Fibroblast of pulmonary artery (primary cell): ENCODE measurements at places on chromosomes 3 and 15.

DNA sequence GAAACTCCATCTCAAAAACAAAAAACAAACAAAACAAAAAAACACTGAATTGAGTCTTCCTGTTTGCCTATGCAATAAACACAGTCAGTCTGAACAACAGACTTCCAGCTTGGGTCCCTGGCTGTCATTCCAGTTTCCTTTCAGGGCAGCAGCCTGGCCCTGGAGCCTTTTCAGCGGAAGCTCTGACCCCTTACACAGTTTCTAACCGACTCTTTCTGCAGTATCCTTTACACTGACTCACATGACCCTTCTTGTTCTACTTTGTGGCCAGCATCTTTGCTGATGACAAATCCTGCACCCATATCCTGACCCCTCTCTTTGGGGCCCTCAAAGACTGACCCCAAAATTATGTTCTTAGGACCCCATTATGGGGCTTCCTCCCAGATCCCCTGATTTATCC is 38.3 kb upstream of the INO80 start:
- DNase-seq, result no peak

- DNase-seq, result no peak
Observed at GRCh38 chr3:179133575-179133974, 14.6 kb upstream of the PIK3CA start.

DNA sequence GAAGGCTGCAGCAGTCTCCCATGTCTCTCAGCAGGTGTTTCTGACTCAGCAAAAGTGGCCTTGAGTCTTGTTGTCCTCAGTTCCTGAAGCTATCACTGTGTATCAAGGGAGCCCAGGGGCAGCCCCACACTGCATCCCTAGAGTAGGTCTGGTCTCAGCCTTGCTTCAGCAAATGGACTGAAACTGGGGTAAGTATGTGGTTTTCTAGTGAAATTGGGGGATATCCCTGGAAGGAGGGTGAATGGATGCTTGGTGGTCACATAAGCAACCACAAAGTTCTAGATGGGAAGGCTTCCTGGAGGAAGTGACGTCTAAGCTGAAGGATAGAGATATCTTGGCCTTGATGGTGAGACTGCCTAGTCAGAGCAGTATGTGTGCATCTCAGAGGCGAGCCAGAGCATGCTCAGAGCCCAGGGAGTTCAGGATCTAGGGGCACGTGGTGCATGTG is 38.4 kb downstream of the TMEM158 start:
- no peak for DNase-seq

GRCh38 chr15:90040618-90041017 is 39.5 kb downstream of the ZNF710 start:
- DNase-seq, result no peak

GRCh38 chr15:66030650-66031049 is 161.4 kb downstream of the RAB11A start:
- no peak for DNase-seq

- DNase-seq, result peak; percentile 32
Observed at GRCh38 chr3:150945226-150946032, 27.1 kb downstream of the CLRN1 start.

DNA sequence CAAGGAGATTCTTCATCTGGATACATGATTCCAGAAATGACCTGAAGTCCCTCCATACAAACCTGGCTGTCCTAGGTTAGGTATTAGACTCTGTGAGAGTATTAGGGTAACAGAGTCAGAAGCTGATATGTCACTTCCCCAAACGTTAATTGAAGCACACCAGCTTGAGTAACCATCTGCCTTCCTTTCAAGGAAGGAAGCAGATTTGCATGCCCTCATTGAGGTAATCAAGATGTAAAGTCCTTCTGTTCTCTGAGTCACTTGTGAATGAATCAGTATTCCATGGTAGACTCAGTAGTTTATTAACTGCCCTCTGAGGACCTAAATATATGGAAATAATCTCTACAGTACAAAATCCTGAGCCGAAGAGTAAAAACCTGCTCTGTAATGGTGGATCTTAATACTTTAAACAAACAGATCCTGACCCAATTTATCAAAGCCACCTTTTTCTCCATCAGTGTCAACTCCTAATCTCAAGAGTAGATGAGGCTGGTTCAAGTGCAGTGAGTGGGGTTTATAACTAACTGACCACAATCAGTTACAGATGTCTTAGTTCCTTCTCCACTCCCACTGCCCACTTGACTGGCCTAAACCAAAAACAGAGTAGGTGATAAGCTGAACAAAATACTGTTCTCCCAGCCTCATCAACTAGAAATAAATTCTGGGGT is 246.2 kb upstream of the CHRM5 start:
- peak; percentile 66 for DNase-seq

GRCh38 chr15:41971089-41971894 is 1.1 kb downstream of the EHD4 start:
- DNase-seq, result peak; percentile 67

- peak; percentile 71 for DNase-seq
Observed at GRCh38 chr15:99409097-99409473, 156.7 kb upstream of the MEF2A start.

DNA sequence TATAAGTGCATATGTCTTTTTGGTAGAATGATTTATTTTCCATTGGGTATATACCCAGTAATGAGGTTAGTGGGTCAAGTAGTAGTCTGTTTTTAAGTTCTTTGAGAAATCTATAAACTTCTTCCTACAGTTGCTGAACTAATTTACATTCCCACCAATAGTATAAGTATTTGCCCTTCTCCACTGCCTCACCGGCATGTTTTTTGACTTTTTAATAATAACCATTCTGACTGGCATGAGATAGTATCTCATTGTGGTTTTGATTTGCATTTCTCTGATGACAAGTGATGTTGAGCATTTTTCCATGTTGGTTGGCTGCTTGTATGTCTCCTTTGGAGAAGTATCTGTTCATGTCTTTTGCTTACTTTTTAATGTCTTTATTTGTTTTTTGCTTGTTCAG is 94.1 kb upstream of the TP63 start:
- DNase-seq, result no peak

GRCh38 chr15:68366314-68366713 is 65.6 kb downstream of the ITGA11 start:
- DNase-seq, result no peak

GRCh38 chr3:21237638-21238037 is 513.4 kb downstream of the ZNF385D start:
- peak; percentile 3 for DNase-seq

- DNase-seq, result no peak
Observed at GRCh38 chr15:82315519-82316246, 33.6 kb downstream of the GOLGA6L10 start.

- DNase-seq, result no peak
Observed at GRCh38 chr3:101388706-101389105, 68.3 kb upstream of the IMPG2 start.

DNA sequence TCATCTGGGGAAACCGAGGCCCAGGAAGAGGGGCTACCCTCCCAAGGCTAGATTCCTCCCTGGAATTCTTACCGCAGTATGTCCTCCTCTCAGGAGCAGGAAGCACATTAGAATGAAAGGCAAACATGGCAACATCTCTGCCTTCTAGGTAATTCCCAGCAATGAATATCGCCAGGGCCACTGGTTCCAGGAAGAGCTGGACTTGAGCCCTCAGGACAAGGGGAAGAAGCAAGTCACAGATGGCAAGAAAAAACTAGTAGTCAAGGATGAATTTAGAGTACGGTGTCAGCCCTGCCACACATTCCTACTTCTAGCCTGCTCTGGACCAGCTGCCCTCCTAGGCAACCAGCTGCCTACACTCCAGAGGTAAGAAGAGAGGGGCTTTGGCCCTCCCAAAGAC is 42.9 kb downstream of the MEGF11 start:
- DNase-seq, result no peak

GRCh38 chr15:64006642-64007041 is 39.6 kb downstream of the DAPK2 start:
- no peak for DNase-seq

DNA sequence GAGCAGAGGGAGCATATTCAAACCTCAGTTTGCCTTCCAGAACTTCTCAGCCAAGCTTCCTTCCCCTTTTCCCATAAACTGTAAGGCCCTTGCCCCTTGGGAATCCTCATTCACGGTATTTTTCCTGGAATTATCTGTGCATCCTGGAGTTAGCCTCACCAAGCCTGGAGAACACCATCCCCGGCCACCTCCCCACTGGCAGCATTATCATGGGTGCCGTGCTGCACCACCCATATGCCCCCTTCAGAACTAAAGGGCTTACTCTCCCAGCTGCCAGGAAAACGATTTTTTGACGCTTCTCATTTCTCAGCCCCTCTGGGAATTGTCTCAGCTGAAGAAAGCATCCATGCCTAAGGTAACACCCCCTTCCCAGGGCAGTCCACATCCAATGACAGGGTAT is 20.9 kb upstream of the TBC1D21 start:
- DNase-seq, result no peak

DNA sequence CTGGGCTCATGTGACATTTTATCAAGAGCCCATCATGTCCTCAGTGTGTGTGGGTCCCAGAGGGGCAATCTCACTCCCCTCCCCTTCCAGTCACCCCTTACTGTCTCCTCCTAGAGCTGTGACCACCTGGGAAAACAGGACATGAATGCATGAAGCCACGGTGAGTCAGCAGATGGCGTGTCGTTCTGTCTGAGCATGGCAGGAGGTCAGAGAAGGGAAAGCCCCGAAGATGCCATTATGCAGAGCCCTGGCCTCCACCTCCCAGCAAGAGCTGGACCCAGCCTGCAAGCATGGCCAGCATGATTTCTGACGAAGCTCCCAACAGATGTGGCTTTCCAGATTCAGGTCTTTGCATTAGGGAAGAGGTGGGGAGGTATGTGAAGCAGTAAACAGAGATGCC is 118.5 kb downstream of the TLE3 start:
- no peak for DNase-seq

DNA sequence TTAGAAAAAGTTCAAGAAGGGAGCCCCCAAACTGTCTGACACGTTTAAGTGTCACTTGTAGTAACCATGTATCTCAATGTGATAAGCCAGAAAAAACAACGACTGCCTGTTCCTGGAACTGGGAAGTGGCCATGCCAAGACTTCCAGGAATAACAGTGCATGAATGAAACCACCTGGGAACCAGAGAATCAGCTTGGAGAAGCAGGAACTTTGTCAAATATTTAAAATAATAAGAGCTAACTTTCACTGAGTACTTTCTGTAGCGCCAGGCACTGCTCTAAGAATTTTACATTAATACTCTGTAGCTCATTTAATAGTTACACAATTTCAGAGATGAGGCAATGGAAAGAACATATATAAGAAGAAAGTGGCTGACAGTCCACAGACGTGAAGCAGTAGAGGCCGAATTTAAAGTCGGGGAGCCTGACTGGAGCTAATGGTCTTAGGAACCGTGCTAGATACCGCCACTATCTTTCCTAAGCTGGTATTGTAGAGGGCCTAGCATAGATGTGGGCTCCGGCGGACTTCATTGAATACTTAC is 876 bp downstream of the PLSCR1 start:
- peak; percentile 66 for DNase-seq

DNA sequence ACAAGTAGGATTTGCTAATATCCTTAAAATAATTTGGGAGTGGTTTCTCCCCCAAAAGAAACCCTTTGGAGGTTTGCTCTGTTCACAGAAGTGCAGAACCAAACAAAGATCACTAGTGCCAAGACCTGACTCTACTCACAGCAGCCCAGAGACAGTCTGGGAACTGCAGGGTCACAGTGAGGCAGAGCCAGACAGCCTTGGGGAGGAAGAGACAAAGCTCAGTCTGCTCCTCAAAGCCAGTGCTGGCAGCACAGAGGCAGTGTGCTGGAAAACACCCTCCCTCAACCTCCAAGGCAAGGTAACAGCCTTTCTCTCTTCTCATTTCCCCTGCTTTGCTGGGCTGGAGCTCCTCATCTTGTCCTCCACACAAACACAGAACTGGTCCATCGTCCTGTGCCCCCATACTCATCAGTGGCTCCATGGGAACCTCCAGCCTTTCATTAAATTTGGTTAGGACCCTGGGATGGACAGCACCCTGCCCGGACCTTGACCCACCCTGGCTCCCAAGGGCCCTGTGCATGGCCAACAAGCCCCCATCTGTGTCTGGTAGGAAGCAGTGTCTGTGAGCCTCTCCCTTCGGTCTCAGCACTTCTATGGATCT is 12.6 kb downstream of the RAB6B start:
- DNase-seq, result no peak

DNA sequence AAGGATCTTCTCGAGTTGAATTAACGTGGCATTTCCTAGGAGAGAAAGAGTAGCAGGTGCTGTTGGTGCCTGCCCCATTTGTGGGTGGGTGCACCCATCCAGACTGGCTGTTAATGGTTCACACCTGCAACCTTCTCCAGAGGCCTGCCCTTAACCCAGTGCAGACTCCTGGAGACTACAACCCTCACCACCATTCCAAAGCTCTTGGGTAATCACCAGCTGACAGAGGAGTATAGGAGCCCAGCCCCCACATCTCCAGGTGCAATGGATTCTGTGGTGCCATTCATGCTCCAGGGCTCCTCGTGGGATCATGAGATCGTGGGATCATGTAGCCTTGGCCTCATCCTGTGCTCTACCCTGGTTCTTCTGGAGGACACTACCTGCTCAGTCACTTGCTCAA is 60.2 kb downstream of the SEMA5B start:
- DNase-seq, result no peak

DNA sequence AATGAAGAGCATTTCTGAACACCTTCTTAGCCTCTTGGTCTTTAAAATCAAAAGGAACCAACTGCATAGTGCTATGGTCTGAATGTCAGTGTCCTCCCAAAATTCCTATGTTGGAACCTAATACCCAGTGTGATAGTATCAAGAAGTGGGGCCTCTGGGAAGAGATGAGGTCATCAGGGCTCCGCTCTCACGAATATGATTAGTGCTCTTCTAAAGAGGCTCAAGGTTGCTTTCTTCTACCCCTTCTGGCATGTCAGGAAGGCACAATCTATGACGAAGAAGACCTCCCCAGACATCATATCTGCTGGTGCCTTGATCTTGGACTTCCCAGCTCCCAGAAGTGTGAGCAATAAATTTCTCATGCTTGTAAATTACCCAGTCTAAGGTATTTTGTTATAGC is 209.5 kb downstream of the MAGI1 start:
- no peak for DNase-seq

- DNase-seq, result no peak
Observed at GRCh38 chr3:127747066-127747465, 74.3 kb downstream of the ABTB1 start.

DNA sequence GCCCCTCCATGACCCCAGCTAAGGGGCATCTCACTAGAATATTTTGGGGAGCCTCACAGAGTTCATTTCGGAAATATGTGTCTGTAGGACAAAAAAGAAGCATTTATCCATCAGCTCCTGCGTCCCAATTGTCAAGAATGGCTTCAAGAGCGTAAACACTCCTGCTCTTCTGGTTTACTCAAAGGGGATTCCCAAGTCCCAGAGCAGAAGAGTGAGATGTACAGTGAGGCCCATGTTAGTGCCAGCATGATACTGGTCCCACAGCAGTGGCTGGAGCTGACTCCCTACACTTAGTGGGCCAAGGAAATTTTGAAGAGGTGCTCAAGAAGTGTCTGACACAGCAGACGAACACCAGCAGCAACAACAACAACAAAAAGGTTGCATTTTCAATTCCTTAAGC is 34.9 kb upstream of the ARL8B start:
- no peak for DNase-seq

DNA sequence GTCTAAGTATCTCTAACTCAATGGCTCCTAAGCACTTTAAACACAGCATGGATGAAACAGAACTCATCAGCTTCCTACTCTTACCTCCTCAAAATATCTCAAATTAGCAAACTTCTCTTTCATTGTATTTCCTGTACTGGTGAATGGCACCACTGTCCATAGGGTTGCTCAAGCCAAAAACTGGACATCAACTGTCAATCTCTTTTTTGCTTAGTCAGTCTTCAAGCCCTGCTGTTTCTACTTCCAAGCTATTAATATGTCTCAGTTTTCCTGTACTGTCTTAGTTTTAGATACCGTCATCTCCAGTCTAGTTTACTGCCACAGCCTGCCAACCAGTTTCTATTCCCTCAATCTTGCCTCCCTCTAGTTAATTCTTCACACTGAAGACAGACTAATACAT is 48.3 kb upstream of the KPNA4 start:
- no peak for DNase-seq
